IMR-90 (cell line): ENCODE measurements at places on chromosomes 16 and 17. TPM values are rescaled to one million over a fixed set of nuclear protein-coding genes. Genes with fewer than 3 reads are reported as not detected.

- no peak for DNase-seq
These were observed 22.2 kb upstream of the NFATC3 start for GRCh38 chr16:68062910-68063393.

GRCh38 chr16:57675741-57676551 is 7.8 kb downstream of the ADGRG3 start:
- no peak for DNase-seq

- no peak for DNase-seq
These were observed 186.5 kb downstream of the LGALS9B start for GRCh38 chr17:20280851-20281250.

Gene KCNAB3
- 0.36 and 0.56 TPM in 2 replicates for total RNA-seq

Gene CEP112
- total RNA-seq, result 3.6 and 5.6 TPM in 2 replicates

GRCh38 chr17:31792007-31792585 is 66.9 kb downstream of the COPRS start:
- no peak for DNase-seq

DNA sequence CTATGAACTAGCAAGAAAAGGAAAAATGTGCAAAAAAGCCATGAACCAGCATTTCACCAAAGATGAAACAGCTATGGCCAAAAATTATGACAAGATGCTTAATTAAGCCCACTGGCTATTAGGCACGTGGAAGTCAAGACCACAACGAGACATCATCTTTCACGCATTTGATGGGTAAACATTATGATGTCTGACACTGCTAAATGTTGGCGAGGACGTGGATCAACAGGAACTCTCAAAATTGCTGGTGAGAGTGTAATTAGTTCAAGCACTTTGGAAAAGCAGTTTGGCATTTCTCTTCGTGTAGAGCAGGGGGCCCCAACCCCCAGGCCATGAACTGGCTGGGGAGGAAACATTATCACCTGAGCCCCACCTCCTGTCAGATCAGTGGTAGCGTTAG is 39.6 kb upstream of the ADGRG1 start:
- DNase-seq, result no peak

DNA sequence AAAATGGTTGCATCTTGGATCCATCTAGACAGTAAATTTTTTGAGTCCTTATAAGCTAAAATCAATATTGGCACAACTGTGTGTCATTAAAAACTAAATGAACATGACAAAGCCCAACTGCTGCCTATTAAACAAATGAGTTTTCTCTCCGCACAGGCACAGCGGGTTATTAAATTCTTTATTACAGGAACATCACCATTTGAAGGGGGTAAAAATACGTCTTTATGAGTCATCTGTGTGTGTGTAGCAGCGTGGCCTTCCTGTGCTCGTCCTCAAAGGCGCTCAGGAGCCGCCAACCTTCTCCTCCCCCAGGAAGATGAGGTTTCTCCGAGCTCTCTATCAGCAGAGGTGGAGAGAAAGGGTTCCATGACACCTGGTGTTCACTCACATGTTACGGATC is 62.6 kb upstream of the SDK2 start:
- no peak for DNase-seq

Gene ADORA2B
- total RNA-seq, result 5.2 and 5.8 TPM in 2 replicates

- DNase-seq, result no peak
These were observed 644.1 kb downstream of the KCNJ2 start for GRCh38 chr17:70813355-70813930.

GRCh38 chr17:28812748-28813377 is 29.7 kb downstream of the FAM222B start:
- peak; percentile 71 for DNase-seq
